ENCODE measurements at places on chromosomes 11 and 22.

DNA sequence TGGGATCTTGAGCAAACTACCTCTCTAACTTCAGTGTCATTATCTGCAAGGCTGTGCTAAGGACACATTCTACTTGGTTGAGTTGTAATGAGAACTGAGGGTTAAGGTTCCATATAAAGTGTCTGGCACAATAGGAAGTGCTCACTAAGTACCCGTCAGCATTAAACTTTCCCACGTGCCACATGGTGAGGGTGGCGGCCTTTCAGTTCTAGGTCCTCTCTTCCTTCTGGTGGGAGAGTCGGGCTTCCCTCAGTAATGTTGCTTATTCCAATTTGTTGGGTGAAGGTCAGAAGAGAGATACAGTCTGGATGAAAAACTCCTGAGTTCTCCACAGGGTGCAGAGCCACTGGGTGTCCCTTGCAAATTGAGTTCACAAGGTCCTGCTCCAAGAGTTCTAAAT, 4.6 kb upstream of the CD6 start:
- no peak for DNase-seq

DNA sequence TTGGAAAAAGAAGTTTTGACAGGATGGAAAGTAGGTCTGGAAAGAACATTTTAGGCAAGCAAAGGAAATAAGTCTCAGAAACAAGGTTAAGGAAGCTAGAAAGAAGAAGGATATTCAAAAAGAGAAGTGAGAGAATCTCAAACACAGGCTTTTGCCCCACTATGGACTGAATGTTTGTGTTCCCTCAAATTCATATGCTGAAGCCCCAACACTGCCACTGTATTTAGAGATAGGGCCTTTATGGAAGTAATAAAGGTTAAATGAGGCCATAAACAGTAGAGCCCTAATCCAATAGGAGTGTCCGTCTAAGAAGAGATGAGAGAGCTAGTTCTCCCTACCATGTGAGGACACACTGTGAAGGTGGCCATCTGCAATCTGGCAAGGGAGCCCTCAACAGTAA, 20.6 kb upstream of the RPS13 start:
- no peak for DNase-seq

GRCh38 chr22:45650721-45651120, 20.9 kb upstream of the ATXN10 start:
- no peak for DNase-seq

DNA sequence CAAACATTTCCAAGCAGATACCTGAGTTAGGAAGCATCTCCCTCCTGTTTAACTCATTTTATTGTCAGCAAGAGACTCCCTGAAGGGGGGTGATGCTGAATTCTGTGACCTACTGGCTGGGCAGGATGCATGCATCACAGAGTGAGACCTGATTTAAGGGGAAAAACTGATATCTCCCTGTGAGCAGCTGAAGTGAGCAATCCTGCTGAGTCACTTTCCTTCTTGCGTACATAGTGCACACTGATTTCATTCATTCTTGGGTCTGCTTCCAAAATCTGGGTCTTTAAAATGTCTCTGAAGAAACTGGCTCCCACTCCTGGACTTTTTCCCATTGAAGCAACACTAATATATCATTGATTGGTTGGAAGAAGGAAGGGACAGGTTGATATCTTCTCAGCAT, 23.3 kb downstream of the P4HA3 start:
- no peak for DNase-seq

- DNase-seq = no peak
These were observed 72.8 kb downstream of the LRRC32 start for GRCh38 chr11:76597533-76598425.

DNA sequence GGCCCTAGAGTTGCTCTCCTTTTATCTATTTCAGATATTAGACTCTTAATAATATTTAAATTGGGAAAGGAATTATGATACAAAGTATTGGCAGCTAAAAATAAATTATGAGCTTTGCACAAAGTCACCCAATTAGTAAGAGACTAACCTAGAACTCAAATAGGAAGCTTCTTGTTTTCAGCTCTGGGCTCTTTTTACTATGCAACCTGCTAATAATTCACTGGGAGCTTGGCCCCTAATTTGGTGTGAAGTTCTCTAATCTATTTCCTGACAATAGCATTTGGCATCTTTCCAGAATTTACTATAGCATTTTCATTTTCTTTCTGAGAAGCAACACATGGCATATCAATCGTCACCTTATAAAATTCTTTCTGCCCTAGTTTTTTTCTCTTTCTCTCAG, 727.7 kb upstream of the ANO5 start:
- no peak for DNase-seq

DNA sequence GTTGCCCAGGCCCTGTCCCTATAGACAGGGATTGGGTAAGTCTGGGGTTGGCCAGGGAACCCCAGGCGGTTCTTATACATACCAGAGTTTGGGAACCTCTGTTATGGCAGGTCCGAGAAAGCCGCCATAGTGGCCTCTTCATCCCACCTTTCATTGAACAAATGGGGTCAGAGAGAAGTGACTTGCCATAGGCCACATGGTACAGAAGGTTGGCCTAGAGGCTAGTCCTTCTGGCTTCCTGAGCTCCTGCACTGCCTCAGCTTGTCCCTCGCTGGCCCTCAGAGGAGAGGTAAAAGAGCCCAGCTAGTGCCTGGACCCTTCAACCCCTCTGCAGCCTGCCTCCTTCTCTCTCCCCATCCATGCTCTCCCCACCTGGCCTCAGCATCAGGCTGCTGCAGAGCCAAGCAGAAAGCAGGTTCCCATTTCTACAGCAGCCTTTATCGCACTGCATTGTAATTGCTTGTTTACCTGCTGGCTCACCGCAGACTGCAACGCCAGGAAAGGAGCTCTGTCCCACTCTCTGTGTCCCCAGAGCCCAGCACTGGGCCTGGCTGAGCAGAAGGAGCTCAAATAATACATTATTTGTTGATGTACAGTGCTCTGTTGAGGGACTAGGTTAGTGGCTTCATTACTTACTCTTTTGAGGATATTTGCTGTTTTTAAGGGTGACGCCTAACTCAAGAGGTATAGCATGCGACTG, 103.6 kb downstream of the TRIM29 start:
- DNase-seq = no peak

DNA sequence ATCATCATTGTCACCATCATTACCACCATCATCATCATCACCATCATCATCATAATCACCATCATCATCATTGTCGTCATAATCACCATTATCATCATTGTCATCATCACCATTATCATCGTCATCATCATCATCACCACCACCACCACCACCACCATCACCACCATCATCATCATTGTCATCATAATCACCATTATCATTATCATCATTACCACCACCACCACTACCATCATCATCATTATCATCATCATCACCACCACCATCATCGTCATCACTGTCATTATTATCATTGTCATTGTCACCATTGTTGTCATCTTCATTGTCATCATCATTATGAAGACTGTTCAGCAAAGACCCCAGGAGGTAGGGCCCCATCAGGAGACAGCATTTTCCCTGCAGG, 33.3 kb downstream of the SMIM38 start:
- DNase-seq = no peak

GRCh38 chr11:56404393-56404792, 8.1 kb upstream of the OR5AL1 start:
- DNase-seq = no peak

DNA sequence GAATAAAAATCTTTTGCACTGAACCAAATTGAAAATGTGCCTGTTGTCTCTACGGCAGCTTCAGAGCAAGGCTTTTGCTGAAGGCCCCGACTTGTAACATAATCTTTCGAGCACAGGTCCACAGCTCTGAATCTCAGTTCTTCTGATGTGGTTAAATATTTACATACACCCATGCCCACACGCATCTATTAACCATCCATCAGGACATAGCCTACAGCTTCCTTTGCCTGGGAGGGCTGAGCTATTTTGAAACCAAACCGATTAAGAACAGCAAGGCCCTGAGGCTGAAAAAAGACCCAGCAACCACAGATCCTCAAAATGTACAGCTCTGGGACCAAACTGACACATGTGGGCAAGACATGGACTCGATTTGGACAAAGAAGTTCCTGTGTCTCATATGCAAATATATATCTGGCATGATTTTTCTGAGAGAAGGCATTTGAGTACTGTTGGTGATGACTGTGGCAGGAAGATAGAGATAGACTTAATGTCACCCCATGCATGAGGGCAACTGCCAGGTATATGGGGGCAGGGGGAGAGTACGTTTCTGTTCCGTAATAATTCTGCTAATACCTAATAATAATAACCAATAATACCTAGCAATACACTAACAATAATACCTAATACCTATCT, 322.7 kb upstream of the PLET1 start:
- no peak for DNase-seq

GRCh38 chr11:34278693-34279297, 79.0 kb downstream of the ABTB2 start:
- DNase-seq = no peak

DNA sequence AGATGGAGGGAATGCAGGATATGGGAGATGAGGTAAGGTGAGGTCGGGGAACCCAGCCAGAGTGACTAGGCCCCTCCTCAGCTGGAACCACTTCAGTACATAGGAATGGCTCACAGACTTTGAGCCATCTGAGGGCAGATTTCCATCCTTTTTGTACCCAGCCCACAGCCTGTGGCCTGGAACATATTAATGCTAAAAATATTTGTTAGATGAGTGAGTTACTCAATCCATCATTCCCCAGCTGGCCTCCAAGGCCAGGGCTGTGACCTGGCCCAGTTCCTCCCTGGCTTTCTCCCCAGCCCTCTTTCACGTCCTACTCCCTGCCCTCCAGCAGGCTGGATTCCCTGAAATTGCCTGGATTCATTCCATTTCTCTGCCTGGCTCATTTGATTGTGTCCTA, 57.2 kb upstream of the PRDM11 start:
- no peak for DNase-seq

DNA sequence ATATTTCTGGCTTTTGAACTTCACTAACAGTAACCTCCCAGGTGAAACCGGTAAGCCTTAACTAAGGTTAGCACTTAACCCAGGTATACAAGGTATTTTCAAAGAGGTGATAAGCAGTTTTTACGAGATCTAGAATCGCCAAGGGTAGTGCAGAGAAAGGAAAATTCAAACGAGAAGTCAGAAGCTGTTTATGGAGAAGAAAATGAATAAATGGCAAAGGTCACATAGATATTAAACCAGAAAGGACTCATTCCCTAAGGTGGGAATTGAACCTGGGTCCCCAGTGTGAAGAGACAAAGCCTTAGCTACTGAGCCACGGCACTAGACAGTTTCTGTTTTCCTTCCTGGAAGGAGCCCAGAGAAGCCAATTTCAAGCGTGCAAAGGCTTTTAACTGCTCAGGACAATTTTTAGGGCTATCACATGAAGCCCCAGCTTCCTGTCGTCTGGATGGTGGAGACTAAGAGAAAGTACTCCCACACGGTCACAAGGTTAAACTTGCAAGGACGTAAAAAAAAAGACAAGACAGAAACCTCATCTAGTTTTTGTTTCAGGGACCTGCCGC, 5.7 kb upstream of the C1QTNF6 start:
- DNase-seq = no peak

GRCh38 chr22:20955548-20955947, 11.5 kb upstream of the AIFM3 start:
- DNase-seq = no peak

DNA sequence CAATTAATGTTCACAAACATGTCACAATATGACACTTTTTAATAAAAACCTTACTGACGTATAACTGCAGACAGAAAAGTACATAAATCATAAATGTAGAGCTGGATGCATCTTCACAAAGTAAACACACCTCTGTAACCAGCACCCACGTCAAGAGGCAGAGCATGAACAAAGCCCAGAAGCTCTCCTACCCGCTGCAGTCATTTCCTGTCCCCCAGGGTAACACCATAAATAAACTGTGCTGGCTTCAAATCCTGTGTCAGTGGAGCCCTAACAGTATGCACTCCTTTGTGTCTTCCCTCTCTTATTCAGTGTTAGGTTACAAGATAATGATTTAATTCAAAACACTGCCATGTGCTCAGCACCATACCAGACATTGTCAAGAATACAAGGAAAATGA, 5.7 kb downstream of the SYT13 start:
- no peak for DNase-seq

- no peak for DNase-seq
These were observed 432.4 kb upstream of the LUZP2 start for GRCh38 chr11:24064309-24064903.

DNA sequence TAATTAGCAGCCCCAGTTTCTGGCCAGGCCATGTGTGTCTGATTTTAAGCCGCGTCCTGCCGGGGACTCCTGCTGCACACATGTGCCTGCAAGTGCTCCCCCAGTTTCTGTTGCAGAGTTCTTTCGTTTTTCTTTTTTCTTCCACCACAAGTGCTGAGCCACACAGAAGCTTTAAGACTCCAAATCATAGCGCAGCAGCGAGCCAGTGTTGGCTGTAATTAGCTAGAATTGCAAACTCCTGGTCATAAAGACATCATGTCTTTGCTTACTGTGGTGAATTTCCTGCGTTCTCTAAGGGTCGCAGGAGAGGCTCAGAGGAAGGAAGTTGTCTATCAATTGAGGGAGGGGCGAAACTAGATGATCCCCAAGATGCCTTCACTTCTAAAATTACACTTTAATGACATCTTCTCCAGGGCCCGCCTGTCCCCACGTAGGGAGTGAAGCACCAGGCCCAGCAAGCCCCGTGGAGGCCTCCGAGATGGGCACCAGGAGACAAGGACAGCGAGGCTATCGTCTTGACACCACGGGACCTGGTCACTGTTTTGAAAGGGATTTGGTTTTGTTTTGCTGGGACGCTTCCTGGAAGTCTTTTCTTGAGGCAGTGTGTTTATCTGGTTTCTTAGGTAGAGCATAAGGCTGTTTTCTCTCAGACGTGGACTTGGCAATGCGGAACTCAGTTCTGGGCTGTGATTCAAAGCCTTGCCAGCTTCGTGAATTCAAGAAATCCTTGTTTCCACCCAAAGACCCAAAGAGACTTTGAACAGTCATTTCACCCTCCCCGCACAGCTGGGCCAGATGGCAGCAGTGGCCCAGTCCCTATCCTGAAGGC, 71.8 kb downstream of the UBASH3B start:
- no peak for DNase-seq

DNA sequence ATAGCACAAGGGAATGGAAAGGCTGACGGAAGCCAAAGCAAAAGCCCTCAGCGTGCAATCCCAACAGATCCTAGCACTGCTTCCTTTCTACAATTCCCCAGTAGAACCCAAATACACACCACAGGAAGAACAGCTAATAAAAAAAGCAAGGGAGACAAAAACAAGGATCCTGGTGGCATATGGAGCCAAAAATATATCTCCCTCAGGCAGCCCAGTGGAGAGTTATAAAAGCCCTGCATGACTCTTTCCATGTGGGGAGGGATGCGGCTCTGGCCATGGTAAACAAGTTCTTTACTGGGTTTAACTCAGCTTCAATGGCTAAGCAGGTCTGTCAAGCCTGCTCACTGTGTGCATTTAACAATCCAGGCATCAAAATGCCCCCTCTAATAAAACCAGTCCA, 88.1 kb downstream of the PIWIL4 start:
- DNase-seq = no peak

- no peak for DNase-seq
These were observed 24.2 kb upstream of the JAM3 start for GRCh38 chr11:134044514-134045284.

Data from hippocampal formation (tissue), 2 donors.